ENCODE measurements at places on chromosomes 1 and 21.

DNA sequence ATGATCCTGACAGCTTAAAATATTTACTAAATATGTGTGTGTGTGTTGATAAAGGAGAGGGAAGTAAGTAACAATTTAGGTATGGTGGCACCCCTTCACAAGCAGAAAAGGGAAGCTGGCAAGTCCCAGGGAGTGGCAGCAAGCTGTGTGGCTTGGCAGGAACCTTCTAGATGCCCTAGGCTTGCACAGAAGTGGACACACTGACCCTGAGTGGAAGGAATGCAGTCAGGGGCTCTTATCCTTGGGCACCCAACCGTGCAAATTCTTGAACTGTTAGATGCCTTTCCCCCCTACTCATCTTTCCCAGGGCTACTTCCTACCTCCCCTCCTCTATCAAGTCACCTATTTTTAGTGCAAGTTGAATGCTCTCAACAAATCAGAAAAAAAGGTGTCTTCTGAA lies 18.9 kb downstream of the ACP6 start:
- DNase-seq: no peak

GRCh38 chr1:61341426-61341825 lies 259.1 kb downstream of the NFIA start:
- no peak for DNase-seq

DNA sequence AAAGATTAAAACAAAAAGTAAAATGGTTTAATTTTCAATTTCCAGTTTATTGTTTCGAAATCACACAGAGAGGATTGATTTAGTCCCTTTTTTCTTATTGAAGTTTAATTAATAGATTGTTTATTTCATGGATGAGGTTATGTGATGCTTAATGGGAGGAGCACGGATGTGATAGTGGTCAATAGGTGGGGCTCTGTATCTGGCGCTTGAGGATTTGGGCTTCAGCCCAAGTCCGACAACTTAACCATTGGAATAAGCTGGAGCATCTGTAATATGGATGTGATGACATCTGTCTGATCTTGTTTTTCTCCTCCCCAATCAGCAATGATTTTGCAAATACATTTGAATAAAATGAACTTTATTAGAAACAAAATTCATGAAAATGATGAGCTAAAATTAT lies 169.2 kb downstream of the LYPLAL1 start:
- no peak for DNase-seq

- no peak for DNase-seq
These were observed 72.0 kb downstream of the NPHP4 start for GRCh38 chr1:5920201-5920600.

DNA sequence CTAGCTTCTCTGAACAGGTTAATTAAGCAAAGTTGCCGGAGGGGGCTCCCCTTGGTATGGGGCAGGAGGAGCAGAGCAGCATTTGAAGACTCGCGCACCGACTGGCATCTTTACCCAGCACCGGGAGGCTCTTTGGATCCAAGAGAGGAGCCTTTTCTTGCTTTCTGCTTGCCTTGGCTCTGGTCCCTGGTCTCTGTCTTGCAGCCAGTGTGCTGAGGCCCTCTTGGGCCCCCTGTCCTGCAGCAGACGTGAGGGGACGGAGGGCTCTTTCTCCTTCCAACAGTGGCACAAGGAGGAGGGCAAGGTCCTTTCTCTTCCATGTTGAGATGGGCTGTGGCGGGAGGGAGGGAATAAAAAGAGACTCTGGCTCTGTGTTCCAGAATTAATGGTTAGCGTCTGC lies 45.6 kb downstream of the ZBTB18 start:
- no peak for DNase-seq

GRCh38 chr1:22710701-22711049 lies at the start of gene EPHB2:
TSS of gene EPHB2 (plus strand) at chr1:22710839. CDS start at chr1:22710983, 144 bp downstream.
- DNase-seq: no peak

GRCh38 chr21:32132881-32133280 lies 146.0 kb downstream of the MIS18A start:
- no peak for DNase-seq

- DNase-seq: no peak
These were observed 69.8 kb downstream of the TNFSF18 start for GRCh38 chr1:172980971-172981370.

GRCh38 chr1:241834733-241835377 lies 13.1 kb upstream of the EXO1 start:
- no peak for DNase-seq

Measured in activated naive CD8-positive, alpha-beta T cell treated with anti-CD3 and anti-CD28 coated beads, Interleukin-2, amount 50 U/mL, for 16 hours (primary cell).